Breast epithelium (tissue), 4 donors: ENCODE measurements at places on chromosomes 4 and X.
A peak's percentile ranks its signal among the peaks of the same experiment; 100 is the strongest.

DNA sequence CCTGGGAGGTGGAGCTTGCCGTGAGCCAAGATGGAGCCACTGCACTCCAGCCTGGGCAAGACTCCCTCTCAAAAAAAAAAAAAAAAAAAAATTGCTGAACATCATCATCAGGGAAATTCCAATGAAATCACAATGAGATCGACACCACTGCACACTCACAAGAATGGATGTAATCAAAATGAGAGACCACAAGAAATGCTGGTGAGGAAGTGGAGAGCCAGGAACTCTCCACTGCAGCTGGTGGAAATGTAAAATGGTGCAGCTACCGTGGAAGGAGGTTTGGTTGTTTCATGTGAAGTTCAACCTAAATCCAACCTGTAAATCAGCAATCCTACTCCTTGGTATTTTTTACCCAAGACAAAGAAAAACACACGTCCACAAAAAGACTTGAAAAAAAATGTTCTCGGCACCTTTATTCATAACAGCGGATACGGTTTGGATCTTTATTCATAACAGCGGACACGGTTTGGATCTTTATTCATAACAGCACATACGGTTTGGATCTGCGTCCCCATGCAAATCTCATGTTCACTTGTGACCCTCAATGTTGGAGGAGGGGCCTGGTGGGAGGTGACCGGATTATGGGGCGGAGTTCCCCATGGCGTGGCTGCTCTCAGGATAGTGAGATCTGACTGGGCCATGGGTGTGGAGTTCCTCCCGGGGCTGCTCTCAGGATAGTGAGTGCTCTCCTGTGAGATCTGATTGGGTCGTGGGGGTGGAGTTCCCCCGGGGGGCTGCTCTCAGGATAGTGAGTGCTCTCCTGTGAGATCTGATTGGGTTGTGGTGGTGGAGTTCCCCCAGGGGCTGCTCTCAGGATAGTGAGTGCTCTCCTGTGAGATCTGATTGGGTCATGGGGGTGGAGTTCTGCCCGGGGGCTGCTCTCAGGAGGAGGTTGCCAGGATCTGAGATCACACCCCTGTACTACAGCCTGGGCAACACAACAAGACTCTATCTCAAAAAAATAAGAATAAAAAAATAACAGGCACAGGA is 7.7 kb downstream of the GAK start:
- DNase-seq, result no peak

DNA sequence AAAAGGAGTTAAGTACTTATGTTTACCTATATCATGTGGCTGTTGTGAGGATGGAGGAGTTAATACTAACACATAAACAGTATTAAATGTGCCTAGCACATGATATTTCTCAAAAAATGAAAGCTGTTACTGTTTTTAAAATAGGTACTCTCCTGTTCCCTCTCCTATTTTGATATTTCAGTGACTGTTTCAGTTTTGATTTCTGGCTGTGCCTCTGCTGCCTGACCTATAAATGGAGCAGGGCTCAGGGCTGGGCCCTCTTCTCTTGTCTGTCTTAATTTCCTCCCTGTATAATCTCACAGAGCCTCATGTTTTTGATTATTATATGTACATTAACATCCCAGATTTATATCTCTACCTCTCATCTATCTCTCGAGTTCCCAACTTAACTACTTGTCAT is 93.3 kb downstream of the UGT8 start:
- no peak for DNase-seq

DNA sequence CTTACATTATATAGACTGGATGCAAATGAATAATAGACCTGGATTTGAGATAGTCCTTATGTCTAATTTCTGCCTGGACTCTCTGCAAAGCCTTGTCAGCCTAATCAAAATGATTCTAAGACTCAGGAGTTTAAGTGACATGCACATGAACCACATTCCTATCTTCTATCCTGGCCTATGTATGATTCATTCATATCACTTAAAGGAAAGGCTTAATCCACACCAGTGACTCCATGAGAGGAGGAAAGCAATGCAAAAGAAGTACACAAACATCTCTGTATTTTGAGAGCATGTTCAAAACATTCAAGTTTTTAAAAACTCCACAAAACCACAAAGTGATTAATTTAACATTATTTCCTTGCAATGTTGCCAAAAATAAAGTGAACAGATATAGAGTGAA is 14.6 kb downstream of the AMOT start:
- DNase-seq, result no peak

GRCh38 chrX:118254611-118255010 is 91.3 kb upstream of the WDR44 start:
- DNase-seq, result peak; percentile 48

- DNase-seq, result no peak
Observed at GRCh38 chr4:6225469-6225868, 25.1 kb upstream of the JAKMIP1 start.

- DNase-seq, result no peak
Observed at GRCh38 chrX:9659571-9660195, 106.0 kb downstream of the GPR143 start.

DNA sequence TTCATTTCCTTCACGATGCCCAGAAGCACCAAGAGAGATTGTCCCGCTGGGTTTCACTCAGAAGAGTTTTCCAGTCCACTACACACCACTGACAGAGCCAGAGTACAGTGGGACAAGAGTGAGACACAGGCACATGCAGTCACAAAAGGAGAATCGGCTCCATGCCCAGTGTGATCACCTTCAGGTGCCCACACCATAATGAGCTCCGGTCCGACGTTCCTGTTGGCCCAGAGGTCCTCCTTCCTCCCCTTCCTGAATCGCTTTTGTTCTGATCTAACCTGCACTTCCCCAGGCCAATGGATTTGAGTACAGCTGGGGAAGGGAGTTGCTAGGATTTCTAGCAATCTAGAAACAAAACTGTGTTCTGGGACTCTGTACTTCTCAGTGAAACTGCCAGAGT is 4.6 kb upstream of the CHRNA9 start:
- DNase-seq, result no peak

DNA sequence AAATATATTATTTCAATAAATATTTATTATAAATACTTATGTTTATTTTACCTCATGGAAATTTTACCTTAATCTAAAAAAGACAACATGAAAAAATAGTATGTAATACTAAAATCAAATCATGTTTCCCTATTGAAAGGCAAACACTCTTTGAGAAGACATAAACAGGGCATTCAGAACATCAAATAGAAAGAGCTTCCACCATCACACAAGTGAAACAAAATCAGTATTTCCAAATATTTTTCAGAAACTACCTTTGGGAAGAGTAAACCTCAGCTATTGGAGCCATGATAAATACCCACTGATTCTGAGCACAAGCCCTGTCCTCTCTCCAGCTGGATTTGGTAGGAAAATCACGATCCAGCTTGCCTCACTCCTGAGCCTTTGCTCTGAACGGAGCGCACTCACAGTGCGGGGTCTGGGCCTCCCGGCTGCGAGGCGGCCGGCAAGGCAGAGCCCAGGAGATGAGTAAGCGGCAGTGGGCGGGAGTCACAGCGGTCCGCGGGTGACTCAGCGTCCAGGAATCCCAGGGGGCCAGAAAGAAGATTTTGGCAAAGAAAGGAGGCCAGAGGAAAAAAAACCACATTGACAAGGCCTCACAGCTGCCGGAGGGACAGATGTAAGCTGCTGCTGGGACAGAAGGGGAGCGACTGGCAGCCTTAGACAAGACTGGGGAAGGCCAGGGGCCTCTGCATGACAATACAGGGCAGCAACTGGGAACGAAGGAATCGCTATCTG is 14.7 kb upstream of the ANXA5 start:
- DNase-seq, result peak; percentile 69

- DNase-seq, result no peak
Observed at GRCh38 chr4:161189286-161190134, 974.3 kb downstream of the FSTL5 start.

DNA sequence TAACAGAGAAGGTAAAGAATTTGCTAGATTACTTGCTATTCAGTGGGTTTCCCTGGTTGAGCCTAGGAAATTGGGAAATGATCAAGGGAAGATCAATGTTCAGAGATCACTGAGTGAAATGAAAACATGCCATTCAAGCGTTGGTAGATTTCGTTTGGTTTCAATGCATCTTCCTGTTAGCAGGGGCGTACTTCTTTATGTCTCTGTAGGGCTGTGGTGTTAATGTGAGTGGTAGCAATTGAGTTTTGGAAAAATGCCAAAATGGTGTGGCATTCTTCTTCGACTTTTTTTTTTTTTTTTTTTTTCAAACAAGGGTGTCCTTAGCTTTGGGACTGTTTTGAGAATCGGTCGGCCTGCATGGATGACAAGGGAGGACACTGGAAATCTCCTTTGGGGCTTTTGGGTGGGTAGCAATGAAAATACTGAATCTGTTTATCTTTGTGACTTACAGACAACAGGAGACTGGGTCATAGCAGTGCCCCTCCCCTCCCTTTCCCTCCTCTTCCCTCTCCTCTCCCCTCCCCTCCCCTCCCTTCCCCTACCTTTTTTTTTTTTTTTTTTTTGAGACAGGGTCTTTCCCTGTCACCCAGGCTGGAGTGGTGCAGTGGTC is 50.4 kb downstream of the SPRY1 start:
- no peak for DNase-seq

- no peak for DNase-seq
Observed at GRCh38 chrX:135707880-135708279, 5.6 kb upstream of the CT45A1 start.

DNA sequence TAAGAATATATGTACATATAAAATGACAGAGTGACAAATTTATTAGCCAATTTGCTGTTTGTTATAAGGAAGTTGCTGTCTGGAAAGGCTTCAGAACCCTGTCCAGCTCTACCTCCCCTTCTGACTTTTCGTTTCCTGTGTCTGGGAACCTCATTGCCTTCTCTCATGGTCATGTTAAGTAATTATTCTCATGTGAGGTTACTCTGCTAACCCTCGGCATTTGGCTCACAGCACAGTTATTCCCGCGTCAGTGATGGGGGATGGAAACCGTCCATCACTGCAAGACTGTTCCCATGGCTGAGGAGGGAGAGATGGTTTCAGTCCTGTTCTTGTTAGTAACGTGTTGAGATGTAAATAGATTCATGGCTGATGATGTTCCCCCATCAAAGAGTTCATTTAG is 11.9 kb downstream of the EDNRA start:
- no peak for DNase-seq

GRCh38 chrX:45801554-45801953 is 600.9 kb upstream of the DIPK2B start:
- DNase-seq, result no peak

DNA sequence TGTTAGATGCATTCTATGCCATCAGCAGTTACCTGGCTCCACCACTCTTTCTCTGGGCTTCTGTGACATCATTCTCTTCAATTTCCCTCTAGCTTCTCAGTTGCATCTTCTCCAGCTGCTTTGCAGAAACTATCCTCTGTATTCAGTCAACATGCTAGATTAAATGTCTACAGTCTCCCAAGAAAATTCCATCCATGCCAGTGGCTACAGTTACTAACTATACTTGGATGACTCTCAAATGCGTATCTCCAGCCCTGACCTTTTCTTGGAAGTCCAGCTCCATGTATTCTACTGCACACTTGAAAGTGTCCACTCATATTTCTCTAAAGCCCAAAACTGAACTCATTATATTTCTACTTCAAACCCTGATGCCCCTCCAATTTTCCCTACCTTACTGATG is 232.3 kb upstream of the TENM3 start:
- DNase-seq, result no peak

DNA sequence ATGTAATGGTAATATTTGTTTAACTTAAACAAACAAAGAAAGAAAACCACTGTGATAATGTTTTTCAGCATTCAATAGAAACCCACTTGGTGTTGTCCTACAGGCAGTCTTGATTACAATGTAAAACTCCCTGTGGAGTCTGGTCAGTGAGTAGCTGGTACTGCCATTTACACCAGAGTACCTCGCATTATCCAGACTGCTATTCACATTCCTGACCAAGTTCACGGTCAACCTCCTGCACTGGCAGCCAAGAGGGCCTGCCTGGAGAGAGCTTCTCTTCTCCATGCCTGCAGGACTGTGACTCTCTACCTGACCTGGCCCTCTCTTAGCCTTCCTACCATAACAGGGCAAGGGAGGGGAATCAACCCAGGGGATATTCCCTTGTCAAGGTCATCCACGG is 2.9 kb upstream of the LONRF3 start:
- no peak for DNase-seq

- DNase-seq, result no peak
Observed at GRCh38 chrX:110920991-110921390, 125.4 kb upstream of the CHRDL1 start.

- DNase-seq, result no peak
Observed at GRCh38 chr4:41874873-41875272, 60.4 kb upstream of the TMEM33 start.

DNA sequence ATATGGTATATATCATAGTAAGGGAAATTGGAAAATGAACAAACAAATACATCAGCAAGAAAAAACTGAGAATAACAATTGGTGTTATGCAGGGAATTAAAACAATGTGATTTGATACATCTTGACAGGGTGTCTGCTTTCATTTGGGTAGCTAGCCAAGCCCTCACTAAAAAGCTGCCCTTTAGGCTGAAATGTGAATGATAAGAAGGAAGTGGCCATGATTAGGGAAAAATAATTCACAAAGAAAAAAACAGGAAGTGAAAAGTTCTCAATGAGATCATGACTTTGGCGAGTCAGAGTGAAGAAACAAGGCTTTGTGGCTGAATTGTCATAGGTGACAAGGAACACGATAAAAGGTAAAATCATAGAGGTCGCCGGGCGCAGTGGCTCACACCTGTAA is 675.8 kb upstream of the SLIT2 start:
- no peak for DNase-seq

- no peak for DNase-seq
Observed at GRCh38 chr4:26272654-26273615, 47.9 kb upstream of the RBPJ start.

- no peak for DNase-seq
Observed at GRCh38 chr4:147003956-147004809, 58.5 kb upstream of the TTC29 start.

- DNase-seq, result no peak
Observed at GRCh38 chrX:54482839-54483593, 13.0 kb downstream of the FGD1 start.

GRCh38 chrX:24877854-24878650 is 137.7 kb downstream of the ARX start:
- DNase-seq, result no peak

DNA sequence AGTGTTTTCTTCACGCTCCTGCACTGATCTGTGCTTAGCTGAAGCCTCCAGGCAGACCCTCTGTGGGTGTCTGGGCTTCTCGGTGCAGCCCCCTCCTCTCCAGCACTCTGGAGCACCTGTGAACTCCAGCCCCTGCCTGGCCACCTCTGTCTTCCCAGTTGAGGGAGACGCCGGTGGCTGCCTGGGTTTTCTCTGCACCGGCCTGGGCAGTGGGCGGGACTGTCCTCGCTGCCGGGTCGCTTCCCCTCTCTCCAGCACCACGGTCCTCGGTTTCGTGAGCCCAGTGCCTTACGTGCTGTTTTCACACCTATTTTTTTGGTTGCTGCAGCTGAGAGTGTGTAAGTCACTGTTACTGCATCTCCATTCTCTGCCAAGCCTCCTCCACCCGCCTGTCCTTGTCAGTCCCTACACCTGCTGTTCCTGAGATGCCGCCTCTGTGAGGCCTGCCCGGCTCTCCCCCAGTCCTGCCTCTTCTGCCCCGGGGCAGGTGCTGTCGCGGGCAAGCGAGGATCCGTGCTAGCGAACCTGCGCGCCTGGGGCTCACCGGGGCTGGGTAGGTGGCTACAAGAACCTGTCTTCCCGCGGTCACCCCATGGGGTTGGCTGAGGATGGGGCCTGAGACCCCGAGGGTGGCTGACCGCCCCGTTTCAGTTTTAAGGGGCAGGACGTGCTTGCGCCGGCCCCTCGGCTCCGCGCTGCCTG is 2.4 kb upstream of the FGFRL1 start:
- DNase-seq, result peak; percentile 41

- DNase-seq, result no peak
Observed at GRCh38 chr4:62402088-62402806, 1202.1 kb downstream of the ADGRL3 start.

- no peak for DNase-seq
Observed at GRCh38 chrX:150868625-150869024, 29.8 kb downstream of the CD99L2 start.
